ENCODE measurements at places on chromosomes 12 and 14.

GRCh38 chr12:79174626-79175025 is 310.1 kb downstream of the SYT1 start:
- DNase-seq = no peak

GRCh38 chr12:132191715-132192553 is 47.7 kb downstream of the NOC4L start:
- no peak for DNase-seq

GRCh38 chr12:2559931-2560330 is 234.8 kb upstream of the FKBP4 start:
- no peak for DNase-seq

DNA sequence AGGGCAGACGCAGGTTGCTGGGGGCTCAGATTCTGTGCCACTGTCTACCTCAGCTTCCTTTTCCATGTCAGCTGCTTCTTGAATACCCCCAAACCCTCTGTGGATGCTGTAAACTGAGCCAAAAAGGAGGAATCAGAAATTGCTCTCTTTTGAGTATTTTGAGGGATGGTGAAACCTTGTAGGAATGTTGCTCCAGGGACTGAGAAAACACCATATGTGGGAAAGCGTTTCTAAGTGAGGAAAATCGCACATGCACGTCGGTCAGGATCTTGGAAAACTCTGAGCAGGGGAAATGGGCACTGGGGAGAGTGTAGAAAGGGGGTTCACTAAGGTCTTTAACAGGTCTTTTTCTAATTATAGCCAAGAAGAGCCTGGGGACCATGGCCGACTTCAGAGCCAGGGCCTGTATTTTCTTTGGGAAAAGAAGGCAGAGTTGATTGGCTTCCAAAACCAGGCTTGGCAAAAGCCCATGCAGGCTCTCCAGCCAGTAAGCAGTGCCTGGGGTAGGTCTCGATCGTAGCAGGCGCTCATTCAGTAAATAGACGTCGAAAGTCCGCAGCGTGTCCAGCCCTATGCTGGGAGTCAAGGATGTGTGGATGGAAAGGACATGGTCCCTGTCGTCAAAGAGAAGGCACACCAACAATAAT is 58.0 kb downstream of the NTF3 start:
- DNase-seq = no peak

DNA sequence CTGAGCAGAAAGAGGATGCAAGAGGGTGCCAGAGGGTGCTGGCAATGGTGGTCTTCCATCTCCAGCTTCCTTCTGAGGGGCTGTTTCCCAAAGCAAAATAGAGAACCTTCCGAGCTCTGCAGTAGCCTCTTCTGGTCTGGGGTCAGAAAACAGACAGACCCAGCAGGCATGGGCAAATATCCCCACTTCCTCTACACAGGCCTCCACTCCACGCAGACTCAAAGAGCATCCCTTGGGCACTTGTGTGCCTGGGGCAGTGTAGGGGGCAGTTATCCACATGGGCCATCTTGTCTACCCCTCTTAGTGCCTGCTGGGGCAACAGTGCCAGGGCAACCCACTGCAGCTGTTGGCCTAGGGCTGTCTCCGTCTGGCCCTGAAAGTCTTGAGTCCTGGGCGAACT is 231.9 kb downstream of the TTC8 start:
- no peak for DNase-seq

DNA sequence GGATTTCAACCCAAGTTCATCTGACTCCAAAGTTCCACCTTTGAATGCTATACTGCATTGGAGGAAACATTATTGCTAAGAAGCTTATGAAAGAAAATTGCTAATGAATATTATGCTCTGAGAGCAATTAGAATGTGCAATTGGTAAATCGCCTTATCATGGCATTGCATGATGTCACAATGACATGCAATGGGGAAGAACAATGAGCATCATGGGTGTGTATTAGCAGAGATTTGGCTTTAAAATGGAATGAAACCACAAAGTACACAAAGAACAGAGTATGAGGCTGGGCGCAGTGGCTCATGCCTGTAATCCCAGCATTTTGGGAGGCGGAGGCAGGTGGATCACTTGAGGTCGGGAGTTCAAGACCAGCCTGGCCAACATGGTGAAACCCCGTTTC is 34.7 kb downstream of the FOS start:
- DNase-seq = no peak

- no peak for DNase-seq
Measured at GRCh38 chr14:70256601-70257000, 67.8 kb upstream of the SLC8A3 start.

- DNase-seq = no peak
Measured at GRCh38 chr12:62331306-62331705, 71.1 kb downstream of the USP15 start.

DNA sequence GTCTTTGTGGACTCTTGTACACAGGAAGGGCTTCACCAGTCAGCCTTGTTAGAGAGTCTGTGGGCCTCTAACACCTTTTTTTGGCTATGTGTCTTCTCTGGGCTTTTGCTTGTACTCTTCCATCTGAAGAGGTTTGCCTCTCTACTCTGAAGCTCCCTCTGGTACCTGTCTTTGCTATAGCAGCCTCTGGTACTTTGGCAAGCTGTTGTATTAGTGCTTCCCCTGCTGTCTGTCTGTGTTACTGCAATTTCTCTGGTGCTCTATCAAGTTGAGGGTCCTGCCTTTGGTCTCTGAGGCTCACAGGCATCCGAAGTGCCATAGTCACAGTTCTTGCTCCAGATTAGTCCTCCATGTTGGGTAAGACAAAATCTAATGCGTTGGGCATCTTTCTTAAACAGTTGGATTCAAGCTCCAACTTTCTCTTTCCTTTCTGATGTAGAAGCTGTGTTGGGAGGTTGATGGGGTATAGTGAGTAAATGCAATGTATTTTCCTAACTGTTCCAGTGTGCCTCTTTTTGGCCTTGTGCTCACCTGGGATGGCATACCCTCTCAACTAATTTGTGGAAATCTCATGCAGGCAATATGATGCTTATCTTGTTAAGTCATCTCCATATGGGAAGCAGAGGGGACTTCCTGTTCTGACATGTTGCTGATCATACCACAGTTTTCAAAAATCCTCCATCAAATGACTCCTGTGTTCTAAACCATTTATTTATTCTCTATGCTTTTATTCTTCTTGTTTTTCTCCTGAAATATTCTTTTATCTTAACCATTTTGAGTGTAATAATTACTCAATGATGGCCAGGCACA is 88.8 kb downstream of the ATF7IP start:
- DNase-seq = no peak

DNA sequence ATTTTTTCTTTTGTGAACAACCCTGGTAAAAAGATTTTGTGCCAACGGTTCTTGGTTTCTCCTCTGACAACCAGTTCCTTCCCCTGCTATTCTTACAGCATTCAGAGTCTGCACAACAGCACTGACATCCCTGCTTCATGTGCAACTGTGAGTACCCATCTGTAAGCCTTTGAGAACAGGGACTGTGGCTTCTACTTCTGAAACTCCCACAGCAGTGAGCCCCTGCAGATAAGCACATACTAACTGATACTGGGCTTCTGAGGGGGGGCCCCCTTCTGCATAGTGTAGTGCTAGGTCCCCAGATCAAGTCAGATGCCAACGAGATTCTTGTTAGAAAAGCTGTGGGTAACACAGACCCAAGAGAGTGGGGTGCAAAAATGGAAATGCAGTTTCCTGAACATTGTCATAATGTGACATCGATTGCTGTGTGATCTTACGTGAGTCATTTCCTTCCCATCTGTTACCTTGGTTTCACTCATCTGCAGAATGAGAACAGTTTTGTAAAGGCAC is 11.1 kb upstream of the NINJ2 start:
- peak; percentile 15 for DNase-seq

DNA sequence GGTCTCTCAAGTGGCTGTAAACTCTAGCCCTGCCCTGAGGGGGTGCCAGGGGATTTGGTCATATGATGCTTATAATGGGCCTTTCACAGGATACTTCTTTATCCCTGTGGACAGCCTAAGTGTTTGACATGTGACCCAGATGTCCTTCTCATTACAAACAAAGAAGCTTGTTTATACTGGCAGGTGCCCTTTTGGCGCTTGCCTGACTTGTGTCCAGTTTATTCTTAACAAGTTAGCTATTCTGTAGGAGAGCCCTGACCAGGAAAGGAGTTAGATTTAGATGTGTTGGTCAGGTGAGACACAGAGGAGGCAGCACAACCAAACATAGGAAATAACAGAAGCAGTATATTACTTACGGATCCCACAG is 51.9 kb downstream of the CCDC91 start:
- DNase-seq = no peak

DNA sequence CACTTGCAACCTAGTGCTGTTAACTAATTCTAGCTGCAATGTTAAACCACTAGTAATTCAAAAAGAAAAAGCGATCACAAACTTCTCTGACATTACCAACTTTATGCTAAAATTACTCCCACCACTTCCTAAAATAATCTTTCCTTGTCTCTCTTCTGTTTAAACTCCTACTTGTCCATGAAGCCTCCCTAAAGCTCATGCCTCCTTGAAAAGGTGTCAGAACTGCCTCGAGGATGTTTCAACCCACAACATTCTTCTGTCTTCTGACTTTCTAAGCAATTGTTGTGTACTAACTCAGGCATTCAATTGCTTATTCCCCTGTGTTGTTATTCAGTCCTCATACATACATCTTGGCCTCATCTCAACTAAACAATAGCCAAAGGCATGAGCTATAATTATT is 5.9 kb downstream of the GNPTAB start:
- no peak for DNase-seq

- DNase-seq = peak; percentile 19
Measured at GRCh38 chr12:14716848-14717444, 20.5 kb upstream of the GUCY2C start.

DNA sequence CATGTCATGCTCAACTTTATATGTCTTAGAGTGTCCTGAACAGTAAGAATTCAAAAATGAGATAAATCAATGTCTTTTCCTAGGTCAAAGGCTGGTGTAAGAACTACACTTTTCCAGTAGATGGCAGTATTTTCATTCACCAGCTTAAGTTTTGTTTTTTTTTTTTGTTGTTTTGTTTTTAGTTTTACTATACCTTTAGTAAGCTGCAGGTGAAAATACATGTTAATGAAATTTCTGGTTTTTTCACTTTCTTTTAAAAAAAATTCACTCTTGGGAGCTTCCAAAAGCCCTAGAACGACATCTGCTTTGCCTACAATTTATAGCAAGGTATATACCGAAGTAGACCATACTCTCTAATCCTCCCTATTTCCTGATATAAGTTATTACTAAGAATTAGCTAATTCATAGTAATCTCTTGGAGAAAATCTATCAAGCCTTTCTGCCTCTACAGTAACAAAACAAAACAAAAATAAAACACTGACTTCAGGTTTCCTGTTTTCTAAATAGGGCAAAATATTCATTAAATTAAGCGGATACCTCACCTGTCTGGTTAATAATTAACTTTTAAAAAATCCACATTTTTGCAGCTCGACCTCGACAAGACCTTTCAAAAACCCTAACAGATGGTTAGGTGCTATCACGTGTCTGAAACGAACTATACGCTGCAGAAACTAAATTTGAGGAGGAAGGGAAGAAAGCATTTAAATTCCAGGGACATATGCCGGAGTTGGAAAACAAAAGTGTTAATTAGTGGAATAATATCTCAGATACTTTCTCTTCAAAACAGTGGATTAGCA is 2.7 kb upstream of the SAMD4A start:
- DNase-seq = no peak

- no peak for DNase-seq
Measured at GRCh38 chr12:82554529-82554928, 132.2 kb upstream of the TMTC2 start.

DNA sequence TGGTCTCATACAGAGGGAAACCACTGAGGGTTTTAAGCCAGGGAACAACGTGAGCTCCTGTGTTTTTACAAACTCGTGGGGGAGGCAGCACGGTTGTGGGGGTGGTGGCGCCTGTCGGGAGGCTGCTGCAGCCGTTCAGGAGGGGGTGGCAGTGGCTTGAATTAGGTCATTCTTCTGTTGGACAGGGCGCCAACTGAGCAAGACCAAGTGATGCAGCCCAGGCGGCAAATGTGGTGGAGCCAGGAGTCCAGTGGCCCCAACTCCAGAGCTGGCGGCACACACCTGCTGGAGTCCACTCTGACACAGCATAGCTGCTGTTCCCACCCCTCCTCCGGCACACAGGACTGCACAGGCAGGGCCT is 27.8 kb downstream of the FBRSL1 start:
- DNase-seq = no peak

GRCh38 chr14:24136684-24137528 is 912 bp downstream of the PSME1 start:
- DNase-seq = no peak

DNA sequence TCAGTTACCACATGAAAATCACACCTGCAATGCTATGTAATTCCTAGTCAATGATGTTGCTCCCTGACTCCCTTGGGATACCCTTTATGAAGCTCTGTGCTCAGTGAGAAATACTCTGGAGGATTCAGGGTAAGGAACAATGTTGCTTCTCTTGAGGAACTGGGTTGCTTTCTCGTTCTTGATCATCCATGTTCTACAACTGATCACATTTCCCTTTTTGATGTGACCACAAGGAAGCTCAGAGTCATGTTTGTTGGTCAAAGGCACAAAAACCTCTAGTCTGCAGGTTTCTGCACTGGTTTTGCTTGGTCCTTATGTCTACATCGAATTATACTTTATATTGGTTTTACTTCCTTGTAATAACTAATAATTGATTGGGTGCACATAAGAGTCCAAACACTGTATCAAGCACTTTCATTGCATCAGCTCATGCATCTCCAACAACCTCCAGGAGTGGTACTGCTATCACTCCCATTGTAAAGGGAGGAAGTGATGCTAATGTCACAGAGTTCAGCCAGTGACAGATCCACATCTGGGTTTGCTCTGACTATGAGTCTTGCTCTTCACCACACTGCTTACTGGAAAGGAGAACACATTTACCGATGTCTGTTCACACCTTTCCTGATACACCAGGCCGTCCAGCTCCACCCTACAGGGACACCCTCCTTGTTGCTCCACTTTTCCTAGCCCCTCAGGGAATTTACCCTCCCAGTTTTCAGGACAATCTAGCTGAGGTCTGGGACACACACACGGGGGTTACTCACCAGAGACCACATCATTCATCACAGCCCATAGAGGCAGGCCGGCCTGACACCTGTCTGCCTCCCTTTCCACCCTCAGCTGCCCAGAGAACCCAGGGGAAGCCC is 41.0 kb downstream of the CMKLR1 start:
- DNase-seq = no peak

- no peak for DNase-seq
Measured at GRCh38 chr14:97298331-97298730, 501.1 kb downstream of the VRK1 start.

- no peak for DNase-seq
Measured at GRCh38 chr12:58920961-58921861, 907 bp upstream of the LRIG3 start.

- DNase-seq = no peak
Measured at GRCh38 chr12:118711185-118711584, 270.2 kb upstream of the SRRM4 start.

- DNase-seq = peak; percentile 10
Measured at GRCh38 chr12:123532019-123532418, 1.5 kb downstream of the RILPL1 start.

DNA sequence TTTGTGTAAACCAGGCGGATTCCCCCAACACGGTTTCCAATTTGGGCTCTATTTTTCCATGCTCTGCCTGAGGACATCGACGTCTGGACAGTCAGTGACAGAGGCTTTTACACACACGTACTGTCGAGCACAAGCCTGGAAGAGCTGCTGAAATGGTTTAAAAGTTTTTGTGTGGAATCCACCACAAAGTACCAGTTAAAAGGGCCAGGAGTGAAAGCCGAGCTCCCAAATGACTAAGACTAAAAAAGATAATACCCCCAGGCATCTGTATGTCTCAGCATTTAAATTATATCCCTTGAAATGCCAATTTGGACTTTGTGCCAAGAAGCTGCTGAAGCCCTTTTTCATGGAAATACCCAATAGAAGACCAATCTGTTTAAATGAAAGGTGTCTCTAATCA is 173.2 kb downstream of the EGLN3 start:
- DNase-seq = no peak
